Epithelial cell of proximal tubule (primary cell): ENCODE measurements at places on chromosomes 16 and 17.

GRCh38 chr17:66387392-66387981 lies 85.1 kb downstream of the PRKCA start:
- no peak for DNase-seq

GRCh38 chr16:47392081-47392480 lies 68.8 kb downstream of the ITFG1 start:
- DNase-seq: no peak

DNA sequence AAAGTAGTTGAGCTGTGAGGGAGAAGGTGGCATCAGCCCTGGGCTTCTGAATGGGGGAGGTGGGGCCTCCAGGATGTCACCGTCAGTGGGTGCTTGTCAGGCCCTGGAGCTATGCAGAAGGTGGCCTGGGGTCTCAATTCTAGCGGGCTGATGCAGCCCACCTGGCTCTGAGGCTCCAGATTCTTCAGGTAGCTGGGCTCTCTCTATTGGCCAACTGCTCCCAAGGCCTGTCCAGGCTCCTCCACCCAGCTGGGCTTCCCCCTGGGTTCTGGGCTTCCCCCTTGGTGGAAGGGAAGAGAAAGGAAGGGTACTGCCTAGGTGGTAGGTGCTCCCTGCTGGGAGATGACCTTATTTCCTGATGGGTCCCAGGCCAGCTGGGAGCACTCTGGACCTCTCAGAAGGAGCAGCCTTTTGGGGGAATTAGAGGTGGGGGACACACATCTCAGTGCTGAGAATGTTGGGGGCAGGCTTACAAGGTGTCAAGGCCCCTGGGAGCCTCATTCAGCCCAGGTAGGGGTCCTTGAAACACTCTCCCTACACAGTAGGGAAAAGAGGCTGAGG lies 1728.3 kb downstream of the TP53TG3F start:
- no peak for DNase-seq

- no peak for DNase-seq
These were observed 74.8 kb downstream of the XYLT1 start for GRCh38 chr16:17395849-17396480.

- DNase-seq: no peak
These were observed 31.9 kb downstream of the CMC2 start for GRCh38 chr16:80974649-80975376.

DNA sequence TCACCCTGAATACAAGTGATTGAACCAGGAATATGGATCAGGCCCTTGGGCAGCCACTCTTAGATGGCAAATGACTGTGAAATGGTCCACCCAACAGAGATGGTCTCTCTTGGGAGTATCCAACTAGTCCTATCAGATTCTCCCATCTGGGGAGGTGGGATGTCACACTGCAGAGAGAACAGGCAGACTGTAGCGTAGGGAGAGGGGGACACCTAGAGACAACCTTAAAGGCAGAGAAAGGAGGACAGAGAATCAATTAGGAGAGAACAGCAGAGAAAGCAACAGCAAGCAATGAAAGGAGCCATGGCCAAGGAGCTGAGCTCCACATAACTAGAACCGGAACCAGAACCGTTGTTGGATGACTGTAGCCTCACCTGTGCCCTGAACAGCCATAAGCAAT lies 37.2 kb downstream of the IQCK start:
- no peak for DNase-seq

- peak; percentile 20 for DNase-seq
These were observed 556 bp upstream of the SPNS1 start for GRCh38 chr16:28974007-28974436.

DNA sequence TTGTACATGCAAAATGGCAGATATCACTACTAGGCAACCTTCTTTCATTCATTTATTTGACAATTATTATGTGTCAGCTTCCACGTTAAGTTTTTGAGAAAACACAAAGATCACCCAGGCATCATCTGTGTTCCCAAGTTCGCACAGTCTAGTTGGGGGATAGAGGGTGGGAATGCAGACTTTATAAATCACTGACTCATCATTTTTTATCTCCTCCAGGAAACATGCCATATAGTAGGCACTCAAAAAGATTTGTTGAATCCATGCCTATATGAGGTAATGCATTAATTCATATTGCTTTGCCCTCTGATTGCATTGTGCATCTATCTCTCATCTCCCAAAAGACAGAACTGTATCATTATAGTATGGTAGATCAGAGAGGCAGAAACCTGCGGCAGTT lies 196.8 kb upstream of the TOX3 start:
- DNase-seq: no peak

- DNase-seq: no peak
These were observed 24.6 kb upstream of the SMURF2 start for GRCh38 chr17:64686705-64687104.

DNA sequence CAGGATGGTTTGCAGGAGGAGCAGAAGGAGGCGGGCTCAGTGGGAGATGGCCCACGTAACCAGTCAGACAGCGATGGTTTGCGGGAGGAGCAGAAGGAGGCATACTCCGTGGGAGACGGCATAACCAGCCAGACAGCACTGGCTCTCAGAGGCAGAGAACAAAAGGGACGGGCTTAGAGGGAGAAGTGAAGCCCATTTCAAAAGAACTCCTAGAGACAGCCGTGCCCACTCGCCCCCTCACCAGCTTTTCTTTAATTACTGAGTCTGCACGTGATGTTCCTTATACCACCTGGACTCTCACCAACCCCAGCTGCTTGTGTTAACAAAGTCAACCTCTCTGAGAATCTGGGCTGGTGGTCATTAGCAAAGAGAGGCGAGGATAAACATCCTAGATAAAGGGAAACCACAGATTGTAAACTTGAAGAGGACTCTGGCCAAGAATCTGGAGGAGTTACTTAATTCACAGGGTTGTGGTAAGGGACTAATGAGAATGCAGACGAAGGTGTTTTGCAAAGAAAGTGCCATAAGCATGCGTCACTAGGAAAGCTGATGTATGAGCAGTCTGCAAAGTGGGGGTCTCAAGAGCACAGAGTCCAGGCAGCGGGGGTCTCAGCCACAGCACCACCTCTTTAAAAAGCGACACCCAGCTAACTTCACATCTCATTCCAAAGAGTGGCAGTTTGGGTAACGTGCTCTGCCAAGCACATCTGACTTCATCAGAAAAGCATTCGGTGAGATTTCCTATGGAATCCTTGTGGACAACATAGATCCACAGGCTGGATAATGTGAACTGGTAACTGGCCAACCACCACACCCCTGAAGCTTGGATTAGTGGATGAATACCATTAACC lies 51.7 kb downstream of the NXN start:
- peak; percentile 85 for DNase-seq

DNA sequence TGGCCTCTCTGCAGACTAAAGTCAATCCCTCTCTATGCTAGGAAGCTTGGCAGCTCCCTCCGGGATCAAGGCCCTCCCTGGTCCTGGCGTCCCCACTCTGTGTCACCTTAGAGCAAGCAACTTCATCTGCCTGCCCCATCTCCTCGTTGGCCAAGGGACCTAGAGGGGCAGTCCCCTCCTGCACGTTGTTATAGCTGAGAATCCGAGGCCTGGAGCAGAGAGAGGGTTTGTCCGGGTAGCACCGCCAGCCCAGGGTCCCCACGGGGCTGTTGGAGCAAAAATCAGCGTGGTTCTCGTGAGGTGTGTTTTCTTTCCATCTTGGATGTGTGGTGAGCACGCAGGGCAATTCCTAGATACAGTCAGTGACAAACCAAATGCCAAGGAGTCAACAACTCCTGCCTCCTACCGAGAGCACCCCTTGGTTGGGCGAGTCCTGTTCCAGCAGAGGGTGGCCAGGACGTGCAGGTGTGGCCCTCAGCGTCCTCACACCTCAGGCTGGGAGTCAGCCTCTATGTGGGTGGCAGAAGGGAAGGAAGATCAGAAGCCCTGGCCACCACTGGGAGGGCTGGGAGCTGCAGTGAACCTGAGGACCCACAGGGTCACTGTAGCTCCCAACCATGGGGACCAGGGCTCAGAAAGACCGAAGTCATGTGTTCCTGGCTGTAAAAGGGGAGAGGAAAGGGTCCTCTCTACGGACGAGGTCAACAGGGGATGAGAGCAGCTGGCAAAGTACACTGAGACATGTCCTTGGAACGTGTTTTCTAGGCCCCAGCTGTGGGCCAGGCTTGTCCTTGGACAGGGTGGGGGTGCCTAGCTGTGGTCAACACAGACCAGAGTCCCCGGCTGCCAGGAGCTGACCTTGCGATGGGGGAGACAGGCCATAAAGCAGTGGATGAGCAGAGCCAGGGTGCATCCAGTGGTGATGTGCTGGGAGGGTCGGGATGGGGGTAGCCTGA lies 85.6 kb upstream of the CIBAR2 start:
- no peak for DNase-seq

GRCh38 chr16:80277182-80277581 lies 263.6 kb upstream of the DYNLRB2 start:
- no peak for DNase-seq

GRCh38 chr16:2450535-2450934 lies 9.4 kb upstream of the TEDC2 start:
- no peak for DNase-seq

DNA sequence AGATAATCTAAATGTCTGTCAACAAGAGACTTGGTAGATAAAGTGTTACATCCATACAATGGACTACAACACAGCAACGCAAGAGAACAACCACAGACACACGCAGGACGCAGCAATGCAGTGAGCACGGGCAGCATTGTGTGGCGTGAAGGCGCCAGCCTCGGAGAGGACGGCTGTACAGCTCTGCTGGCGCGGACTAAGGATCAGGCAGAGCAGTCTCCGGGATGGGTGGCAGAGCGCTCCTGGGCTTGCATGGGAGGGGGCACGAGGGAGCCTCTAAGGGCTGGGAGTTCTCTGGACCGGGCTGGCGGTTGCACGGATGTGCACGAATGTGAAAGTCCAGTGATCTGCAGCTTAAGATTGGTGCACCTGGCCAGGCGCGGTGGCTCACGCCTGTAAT lies 34.5 kb downstream of the ACTG1 start:
- DNase-seq: no peak

GRCh38 chr16:2535625-2536013 lies 2.2 kb upstream of the PDPK1 start:
- no peak for DNase-seq

DNA sequence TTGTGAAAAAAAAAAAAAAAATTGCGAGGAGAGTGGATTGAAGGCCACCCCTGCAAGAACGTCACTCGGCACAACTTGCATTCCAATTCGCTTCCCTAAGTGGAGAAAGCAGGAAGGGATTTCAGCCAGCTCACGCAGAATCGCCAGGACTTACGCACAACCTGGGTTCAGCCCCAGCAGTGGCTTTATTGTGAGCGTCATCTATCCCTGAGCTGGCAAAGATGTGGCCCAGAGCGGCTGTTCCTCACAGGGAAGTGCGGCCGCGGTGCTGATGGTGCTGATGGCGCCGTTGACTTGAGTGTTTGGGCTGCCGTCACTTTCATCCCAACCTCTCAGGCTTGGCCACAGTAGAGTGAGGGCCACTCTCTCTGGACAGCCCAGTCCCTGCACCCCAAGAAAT lies 197.6 kb downstream of the NTN1 start:
- DNase-seq: no peak

DNA sequence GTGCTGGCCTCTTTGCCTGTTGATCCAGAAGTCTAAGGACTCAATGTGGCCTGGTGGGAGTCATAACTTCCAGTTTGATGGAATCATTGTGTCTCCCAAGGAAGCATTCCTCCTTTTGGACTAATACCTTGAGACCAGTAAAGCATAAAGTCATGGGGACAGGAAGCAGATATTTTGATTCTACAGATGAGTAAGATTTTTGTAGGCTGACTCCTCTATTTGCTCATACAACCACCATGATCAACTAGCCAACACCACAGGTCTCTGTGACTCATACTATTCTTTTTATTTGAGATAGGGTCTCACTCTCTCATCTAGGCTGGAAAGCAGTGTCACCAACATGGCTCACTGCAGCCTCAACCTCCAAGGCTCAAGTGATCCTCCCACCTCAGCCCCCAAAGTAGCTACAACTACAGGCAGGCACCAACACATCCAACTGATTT lies 6.2 kb downstream of the MT2A start:
- DNase-seq: peak; percentile 93

DNA sequence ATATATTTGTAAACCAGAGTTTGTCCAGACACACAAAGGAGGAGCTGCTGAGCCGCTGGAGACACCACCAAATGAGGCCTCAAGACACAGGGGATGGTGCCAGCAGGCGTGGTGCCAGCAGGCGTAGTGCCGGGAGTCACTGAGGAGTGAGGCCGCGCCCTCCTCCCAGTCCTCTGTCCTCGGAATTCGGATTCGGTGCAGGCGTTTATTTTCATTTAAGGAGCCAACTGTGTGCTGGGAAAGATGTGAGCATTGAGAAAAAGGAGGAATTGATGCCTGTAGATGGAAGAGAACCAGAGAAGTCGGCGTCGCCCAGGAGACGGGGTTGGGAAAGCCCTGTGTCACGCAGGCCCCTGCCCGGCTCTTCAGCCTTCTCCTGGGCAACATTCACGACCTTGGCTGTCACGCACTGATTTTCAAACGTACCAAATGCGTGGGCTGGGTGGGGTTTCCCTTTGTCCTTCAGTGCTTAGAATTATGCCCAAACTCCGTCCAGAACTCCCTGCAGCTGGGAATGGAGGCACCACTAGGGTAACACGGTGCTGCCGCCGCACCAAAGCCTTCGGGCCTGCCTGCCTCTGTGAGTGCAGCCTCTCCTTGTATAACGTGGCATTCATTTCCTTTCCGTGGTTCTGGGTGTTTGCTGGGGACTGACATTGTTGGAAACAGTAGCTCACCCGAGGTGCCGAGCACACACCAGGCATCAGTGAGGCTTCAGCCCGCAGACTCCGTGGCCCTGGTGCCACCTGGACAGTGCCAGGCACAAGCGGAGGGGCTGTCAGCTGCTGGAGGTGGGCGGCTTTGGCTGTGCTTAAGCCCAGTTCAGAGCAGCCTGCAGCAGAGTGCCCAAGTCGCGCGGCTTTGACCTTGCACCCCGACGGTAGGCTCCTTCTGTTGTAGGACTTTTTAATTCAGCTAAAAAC lies 49.0 kb upstream of the CHMP6 start:
- no peak for DNase-seq

DNA sequence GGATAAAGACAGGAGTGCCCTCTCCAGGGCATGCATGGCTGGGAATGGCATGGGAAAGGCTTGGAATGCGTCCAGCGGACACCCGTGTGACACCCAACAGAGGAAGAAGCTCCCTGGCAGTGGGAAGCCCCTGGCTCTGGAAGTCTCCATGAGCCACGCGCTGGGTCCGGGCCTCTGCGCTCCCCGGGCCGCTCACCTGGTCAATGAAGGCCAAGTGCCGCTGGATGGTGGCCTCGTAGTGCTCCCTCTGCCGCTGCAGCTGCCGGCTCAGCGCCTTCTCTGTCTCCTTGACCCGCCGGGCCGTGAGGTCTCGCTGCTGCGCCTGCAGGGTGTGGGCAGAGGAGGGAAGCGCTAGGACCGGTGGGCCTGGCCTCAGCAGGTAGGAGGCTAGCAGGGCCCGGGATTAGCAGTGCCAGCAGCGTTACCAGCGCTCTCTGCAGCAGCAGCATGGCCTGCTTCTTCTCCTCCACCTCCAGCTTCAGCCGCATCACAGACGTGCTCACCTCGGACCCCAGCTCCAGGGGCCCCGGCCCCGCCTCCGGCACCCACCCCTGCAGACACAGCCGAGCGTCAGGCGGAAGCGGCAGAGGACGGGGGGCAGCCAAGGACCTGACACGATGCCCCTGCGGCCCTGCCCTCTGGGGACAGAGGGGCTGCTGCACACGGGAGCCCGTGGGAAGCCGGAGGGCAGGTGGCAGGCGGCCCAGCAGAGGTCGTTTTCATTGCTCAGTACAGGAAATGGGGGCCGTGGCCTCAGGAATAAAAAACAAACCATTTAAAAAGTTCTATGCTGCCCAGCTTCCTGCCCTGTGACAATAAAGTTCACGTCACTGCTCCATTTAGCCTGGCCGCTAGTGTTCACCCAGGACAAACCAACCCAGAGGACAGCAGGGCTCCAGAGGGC lies 26.0 kb downstream of the CEP131 start:
- no peak for DNase-seq

GRCh38 chr16:4681471-4682083 lies 11.8 kb upstream of the NUDT16L1 start:
- no peak for DNase-seq
